ENCODE measurements at places on chromosomes 1 and 21.

DNA sequence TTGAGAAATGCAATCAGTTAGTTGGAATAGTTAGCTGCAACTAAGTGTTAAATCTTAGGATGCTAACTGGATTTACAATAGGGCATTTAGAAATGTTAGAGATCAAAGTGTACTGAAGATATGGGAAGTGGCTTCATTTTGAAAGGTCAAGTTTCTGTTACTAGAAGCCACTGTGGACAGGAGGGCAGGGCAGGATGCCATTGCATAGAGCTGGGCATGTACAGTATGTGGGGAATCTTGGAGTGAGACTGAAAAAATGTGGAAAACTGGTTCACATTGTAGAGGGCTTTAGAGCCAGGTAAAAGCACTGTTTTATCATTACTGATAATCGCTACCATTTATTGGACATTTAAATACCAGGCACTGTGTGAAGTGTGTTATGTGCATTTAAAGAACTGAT is 31.0 kb downstream of the ARID1A start:
- no peak for DNase-seq

GRCh38 chr1:26775666-26776065 is 12.1 kb upstream of the PIGV start:
- no peak for DNase-seq

GRCh38 chr1:92380867-92381266 is 82.0 kb downstream of the RPAP2 start:
- no peak for DNase-seq

GRCh38 chr21:18114810-18115209 is 129.8 kb upstream of the CHODL start:
- no peak for DNase-seq

DNA sequence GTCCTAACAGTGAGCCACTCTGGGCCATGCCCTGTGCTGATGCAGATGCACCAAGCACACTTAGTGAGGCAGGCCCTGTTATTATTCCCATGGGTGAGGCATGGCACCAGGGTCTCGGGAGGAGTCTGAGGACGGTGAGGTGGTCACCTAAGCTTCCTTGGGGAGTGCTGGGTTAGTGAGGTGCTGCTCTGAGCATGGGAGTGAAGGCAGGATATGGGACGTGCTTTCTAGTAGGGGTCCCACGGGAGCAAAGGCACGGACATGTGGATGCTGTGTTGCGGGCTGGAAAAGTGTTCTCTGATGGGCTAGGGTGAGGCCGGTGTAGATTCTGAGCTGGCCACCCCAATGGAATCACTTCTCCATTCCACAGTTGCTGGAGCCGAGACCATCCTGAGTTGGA is 77.5 kb upstream of the CSF3R start:
- DNase-seq: no peak

DNA sequence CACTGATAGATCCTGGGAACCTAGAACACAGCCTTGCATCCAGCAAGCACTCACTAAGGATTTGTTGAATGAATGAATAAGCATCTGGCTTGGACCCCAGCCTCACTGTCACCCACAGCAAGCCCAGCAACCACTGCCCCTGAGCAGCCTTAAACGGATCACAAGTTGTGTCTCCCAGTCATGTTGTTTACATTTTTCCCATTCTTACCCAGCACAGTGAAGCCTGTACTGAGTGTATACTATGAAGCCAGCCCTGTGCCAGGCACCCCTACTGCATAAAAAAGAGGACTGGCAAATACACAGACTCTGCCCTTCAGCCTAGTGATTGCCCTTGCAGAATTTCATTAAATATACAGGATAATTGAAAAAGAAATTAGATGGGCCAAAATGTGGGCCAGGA is 30.2 kb downstream of the RRAGC start:
- no peak for DNase-seq

DNA sequence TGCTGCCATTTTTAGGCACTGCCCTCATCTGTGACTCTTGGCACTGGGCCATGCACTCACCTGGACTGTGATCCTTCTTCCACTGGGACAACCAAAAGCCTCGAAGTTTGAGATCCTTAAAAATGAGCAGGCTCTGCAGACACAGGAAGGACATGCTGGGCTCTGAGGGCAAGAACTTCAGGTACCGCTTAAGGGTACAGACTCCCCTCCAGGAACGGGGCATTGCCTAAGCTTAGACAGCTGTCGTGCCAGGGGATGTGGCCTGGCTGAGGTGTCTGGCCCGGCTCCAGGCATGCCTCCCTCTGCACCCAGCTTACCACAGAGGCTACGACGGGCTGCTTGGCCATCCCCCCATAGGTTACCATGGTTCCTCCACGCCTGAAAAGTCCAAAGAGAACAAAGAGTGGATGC is 14.2 kb upstream of the SRSF4 start:
- DNase-seq: no peak

DNA sequence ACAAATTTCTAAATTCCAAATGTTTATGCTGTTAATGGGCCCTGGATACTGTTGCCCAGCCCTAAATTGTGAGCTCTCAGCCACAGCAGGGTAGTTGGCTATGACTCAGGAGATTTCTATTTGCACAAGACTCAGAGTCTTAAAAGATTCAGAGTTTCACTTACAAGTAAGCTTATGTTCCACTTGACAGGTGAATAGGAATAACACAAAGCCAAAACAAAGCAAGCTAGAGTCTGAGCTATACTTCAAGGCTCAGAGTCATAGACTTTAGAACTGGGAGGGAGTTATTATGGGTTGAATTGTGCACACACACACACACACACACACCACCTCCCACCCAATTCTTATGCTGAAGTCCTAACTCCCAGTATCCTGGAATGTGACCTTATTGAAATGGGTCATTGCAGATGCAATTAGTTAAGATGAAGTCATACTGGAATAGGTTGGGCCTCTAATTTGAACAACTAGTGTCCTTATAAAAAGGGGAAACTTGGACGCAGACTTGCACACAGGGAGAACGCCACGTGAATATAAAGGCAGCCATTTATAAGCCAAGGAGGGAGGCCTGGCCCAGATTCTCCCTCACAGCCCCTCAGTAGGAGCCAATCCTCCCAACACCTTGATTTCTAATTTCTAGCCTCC is 30.2 kb downstream of the PRDX6 start:
- no peak for DNase-seq

GRCh38 chr1:2082064-2082463 is 31.9 kb downstream of the PRKCZ start:
- no peak for DNase-seq

DNA sequence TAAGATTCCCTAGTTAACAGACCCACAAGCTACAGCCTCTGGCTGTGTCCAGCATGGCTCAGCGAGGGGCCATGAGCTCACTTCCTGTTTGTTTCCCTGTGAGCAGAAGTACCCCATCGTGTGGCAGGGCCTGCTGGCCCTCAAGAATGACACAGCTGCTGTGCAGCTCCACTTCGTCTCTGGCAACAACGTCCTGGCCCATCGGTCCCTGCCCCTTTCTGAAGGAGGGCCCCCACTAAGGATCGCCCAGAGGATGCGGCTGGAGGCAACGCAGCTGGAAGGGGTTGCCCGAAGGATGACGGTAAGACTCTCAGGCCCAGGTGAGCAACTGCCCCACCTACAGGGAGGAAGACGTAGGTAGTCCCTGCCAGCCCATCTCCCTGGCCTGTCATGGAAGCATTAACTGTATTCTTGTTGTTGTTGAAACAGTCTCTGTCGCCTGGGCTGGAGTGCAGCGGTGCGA is 38.2 kb downstream of the ZBTB17 start:
- no peak for DNase-seq

GRCh38 chr21:14875704-14876523 is 188.9 kb downstream of the NRIP1 start:
- no peak for DNase-seq

DNA sequence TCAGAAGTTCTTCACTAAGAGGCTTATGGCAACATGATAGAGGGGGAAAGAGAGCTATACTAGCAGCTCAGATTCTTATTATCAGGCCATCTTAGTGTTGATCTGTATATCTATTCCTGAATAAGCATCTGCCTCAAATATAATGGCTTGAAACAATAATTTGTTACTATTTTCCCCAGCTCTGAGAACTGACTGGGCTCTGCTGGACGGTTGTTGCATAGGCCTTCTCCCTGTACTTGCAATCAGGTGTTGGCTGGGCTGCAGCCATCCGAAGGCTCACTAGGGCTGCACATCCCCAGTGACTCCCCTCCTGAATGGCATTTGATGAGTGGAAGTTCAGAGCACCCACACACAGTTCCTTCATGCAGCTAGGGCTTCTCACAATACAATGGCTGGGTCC is 116.0 kb downstream of the PROX1 start:
- DNase-seq: no peak

- no peak for DNase-seq
Observed at GRCh38 chr1:204203206-204203767, 7.0 kb upstream of the KISS1 start.

Data from colonic mucosa (tissue), 4 donors.